NCI-H2081 treated with DMSO at 0.1 percent for 48 hours (cell line): ENCODE measurements at places on chromosomes 2 and 18.

DNA sequence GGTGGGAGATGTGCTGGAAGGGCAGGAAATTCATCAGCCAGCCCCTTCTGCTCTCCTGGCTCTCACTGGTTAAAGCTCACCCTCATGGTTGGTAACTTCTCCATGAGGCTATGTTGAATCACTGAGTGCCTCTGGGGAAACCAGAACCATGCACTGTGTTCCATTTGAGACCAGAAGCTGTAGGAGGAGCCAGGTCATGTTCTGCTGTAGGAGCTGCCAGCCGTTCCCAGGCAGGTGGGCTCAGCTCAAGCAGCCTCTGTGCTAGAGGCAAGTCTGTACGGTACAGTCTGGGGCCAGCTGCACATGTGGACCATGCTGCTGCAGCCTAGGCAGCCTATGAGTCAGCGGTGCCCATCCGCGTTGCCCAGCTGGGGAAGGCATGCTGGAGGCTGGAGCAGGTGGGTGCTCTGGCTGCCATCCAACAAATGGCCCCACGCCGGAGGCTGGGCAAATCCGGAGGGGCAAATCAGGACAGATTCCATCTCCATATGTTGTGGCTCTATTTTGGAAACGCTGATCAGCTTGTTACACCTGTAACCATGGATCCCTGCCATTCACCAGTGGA lies 22.0 kb upstream of the KCNF1 start:
- peak; percentile 28 for DNase-seq

GRCh38 chr18:54812885-54813284 lies 15.4 kb upstream of the RAB27B start:
- DNase-seq, result no peak

- no peak for DNase-seq
Measured at GRCh38 chr18:46158499-46158898, 54.3 kb downstream of the HAUS1 start.

- DNase-seq, result peak; percentile 52
Measured at GRCh38 chr2:165953306-165953654, 296 bp downstream of the TTC21B start.

DNA sequence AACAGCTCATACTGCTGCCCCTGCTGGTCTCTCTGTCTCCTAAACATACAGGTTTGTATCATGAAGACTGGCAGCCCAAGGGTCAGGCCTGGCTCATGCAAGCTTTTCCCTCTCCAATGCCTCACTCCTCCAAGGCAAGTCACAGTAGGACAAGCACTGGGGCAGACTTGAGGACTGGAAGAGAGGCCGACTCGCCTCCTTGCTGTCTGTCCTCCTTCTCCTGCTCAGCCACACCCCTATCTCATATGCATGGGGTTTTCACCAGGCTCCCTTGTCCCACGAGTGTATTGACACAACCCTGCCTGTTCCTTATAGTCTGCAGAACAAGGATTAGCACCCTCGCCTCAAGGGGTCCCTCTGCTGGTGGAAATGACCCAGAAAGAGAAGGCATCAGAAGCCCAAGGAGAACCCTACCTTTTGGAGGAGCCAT lies 223.7 kb downstream of the SOX11 start:
- DNase-seq, result peak; percentile 20

GRCh38 chr2:62029910-62030309 lies 124.4 kb downstream of the COMMD1 start:
- no peak for DNase-seq

DNA sequence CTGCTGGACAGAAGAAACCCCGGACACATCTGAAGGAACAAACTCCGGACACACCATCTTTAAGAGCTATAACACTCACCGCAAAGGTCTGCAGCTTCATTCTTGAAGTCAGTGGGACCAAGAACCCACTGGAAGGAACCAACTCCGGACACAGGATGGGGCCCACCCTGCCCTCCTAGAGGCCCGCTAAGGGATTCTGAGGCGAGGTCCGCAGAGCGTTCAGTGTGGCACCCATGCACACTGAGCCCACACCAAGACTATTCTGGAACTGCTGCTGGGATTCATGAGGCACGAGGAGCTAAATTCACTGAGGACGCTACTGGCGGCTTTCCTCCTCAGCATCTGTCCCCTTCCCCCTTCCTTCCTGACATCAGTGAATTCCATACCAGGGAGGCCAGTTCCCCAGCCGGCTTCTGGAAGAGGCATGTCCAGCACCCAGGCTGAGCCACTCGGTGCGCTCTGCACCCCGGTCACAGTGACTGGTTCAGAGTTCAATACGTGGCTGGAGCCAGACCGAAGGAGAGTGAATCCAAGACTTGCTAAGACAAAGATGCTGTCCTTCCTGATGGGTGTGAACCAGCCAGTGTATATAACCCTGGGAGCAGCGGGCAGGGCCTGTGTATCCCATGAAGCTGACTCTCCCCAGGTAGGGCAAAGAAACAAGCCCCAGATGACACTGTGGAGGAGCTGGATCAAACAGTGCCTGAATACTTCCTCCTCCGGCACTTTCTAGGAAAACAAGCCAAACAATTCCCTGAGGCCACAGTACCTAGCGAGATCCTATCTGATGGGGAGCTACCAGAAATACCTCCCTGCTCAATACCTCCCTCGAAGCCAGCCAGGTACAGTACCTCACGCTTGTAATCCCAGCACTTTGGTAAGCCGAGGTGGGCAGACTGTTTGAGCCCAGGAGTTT lies 11.1 kb downstream of the HDAC4 start:
- DNase-seq, result no peak

GRCh38 chr2:24761866-24762265 lies 31.3 kb downstream of the PTRHD1 start:
- no peak for DNase-seq

GRCh38 chr18:37294951-37295350 lies 270.6 kb downstream of the CELF4 start:
- no peak for DNase-seq

DNA sequence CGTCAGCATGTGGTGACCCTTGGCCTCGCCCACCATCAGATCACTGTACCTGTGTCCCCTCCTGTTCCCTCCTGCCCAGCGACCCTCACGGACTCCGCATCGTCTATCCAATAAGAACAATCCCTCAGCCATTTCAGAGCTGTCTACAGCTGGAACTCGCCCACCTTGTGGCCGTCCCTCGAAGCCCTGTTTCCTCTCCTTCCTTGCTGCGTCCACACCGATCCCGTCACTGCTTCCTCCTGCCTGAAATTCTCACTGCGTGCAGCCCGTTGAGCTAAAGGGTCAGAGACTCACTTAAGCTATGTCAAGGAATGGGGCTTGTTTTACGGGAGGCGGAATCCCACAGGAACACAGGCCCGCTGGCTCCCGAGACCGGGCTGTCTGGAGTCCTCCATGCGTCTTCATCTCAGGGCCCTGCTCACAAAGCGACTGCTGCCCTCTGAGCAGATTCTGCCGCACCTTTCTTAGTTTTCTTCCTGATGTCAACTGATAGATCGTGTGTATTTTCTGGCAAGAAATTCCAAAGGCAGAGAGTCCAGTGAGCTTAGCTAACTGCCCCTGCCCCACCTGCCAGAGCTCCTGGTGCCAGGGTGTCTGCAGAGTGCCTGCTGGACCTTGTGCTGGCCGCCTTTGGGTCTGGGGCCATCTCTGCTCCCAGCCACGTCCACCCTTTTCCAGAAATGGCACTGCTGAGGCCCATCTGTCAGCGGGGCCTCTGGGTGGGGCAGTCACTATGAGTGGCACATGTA lies 35.3 kb downstream of the KLHL29 start:
- DNase-seq, result no peak

GRCh38 chr18:55840601-55841170 lies 252.7 kb upstream of the TCF4 start:
- DNase-seq, result no peak

DNA sequence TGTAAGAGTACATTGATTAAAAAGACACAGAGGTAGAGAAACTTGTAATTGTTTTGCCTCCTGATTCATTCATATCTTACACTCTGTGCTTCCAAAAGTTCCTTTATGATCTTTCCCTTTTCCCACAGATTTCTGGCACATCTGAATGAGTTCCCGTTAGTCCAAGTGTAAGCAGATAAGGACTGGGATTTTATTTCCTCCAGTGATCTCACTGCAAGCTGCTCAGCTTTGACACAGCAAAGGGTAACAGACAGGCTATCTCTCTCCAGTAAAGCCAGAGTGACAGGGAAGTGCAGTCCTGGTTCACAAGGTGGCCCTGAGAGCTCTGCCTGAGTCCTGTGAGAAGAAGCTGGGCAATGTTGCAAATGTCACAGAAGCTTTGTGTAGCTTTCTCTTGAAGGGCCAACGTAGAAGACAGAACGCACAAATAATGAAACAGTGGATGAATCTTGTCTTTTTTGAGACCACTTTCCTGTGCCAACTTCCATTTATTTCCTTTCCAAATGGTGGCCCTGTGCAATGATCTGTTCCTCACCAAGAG lies 32.5 kb upstream of the KCNE4 start:
- no peak for DNase-seq

- DNase-seq, result no peak
Measured at GRCh38 chr2:54030806-54031205, 60.0 kb upstream of the PSME4 start.

GRCh38 chr18:57062844-57063243 lies 84.0 kb upstream of the BOD1L2 start:
- no peak for DNase-seq

DNA sequence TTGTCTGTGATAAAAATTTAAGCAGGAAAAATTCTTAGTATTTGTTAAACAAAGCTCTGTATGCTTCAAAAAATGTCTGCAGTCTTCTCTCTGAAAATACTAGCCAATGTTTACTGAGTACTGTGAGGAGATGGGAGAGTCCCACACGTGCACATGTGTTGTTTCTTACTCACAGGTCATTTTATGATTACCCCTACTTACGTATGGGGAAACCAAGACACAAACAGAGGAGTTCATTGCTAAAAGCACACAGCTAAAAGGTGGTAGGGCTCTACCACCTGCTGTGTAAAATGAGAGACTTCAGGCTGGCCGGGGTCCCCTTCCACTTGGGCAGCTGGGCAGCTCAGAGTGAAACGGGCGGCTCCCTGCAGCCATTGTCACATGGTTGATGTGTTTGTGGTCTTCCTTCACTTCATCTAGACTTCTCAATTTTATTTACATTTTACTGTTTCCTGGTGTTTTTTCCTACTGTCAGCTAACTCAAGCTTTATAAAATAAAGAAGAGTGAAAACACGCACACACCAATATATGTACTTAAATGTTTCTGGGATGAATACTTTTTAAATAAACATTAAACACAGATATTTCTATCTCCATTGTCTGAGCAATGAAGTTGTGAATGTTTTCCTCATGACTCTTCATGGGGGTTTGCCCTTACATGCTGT lies 71.2 kb downstream of the MBP start:
- DNase-seq, result no peak

GRCh38 chr18:22667616-22668422 lies 250.1 kb upstream of the CTAGE1 start:
- DNase-seq, result no peak

DNA sequence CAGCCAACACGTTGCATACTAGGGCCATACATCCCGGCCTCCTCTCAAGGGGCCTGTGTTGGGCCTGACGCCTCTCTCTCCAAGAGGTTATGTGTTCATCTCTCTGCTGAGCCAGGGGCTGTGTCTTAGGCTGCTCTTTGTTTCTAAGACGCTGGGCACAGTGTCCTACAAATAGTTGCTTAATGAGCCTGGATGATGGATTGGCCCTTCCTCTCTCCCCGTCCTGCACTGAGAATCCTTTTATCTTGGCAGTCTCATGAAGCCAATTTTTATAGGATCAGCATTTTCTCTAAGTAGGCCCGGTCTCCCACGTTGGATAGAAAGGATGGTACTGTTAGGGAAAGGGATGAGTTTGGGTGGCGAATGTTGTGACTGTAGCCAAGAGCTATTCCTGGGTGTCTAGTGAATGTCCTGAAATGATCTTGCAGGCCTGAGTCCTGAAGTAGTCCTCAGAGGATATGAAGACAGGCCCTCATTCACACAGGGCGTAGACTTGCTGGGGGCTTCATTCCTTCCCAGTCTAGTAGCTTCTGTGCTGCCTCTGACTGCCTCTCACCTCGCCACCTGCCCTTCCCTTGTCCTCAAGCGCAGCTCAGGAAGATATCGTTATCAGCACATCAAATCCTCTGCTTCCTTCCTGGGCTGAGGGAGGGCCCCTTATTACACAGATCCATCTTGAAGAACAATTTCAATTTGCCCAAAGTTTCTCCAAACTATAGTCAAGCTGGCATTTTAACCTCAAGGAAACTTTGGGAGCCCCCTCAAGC lies 8.8 kb downstream of the LBH start:
- DNase-seq, result no peak

DNA sequence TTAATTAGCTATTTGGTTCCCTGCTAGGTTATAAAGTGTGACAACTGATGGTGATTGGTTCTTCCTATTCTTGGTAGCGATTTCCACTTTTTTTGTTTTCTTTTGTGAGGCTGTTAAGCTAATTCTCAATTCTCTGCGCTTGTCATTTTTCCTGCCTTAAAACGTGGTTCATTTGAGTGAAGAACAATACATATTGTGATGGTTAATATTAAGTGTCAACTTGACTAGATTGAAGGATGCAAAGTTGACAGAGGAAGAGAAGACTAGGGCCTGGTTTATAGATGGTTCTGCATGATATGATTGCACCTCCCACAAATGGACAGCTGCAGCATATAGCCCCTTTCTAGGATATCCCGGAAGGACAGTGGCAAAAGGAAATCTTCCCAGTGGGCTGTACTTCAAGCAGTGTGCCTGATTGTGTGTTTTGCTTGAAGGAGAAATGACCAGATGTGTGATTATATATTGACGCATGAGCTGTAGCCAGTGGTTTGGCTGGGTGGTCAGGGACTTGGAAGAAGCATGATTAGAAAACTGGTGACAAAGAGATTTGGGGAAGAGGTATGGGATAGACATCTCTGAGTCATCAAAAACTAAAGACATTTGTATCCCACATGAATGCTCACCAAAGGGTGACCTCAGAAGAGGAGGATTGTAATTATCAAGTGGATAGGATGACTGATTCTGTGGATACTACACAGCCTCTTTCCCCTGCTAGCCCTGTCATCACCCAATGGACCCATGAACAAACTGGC lies 39.4 kb upstream of the ZNF804A start:
- no peak for DNase-seq

DNA sequence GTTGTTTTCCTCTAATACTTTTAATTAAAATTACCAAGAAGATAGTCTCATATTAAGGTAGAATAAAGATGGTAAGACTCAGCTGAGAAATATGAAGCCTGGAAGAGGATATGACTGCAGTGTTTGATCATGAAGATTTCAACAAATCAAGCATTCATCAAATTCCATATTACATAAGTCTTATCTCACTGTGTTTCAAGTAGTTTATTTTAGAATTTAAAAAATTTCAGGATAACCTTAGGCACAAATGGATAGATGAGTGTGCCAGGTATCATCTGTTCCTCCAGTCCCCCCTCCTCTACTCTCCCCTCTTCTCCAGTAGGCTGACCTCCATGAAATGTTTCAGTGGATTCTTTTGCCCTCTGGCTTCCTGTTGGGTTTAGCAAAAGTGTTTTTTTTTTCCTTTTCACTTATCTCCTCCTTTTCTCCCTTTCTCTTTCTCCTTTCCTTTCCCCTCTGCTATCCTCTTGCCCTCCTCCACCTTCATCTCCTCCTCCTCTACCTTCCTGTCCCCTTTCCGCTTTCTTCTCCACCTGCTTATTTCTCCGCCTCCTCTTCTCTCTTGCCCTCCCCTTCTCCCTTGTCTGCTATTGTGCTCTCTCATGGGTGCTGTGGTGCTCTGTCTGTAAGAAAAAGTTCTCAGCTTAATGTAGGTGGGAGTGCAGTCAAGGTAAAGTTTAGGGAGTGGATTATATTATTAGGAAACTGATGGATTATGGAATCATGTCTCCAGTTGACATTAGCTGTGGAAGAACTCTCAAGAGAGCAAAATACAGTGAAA lies 72.8 kb downstream of the ABI2 start:
- DNase-seq, result no peak

GRCh38 chr2:96163415-96163767 lies 18.2 kb upstream of the DUSP2 start:
- DNase-seq, result no peak
